Right hindlimb (tissue), 1 donor: ENCODE measurements at places on chromosomes 4 and X.

DNA sequence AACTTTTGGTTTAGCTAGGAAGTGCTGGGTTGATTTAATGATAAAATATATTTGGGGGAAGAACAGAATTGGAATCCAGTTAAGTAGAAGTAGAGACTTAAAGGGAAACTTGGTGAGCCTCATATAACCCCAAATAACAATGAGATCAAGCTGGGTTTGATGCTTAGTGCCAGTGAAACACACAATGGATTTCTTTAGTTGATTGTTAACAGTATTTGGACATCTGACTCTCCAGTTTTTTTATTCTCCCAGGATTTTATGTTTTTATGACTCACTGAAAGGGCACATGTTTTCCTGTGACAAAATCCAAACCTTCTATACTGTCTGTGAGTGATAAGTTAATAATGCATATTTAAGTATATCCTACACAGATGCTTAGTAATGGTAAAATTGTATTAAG lies 2.7 kb upstream of the NEUROG2 start:
- no peak for DNase-seq

DNA sequence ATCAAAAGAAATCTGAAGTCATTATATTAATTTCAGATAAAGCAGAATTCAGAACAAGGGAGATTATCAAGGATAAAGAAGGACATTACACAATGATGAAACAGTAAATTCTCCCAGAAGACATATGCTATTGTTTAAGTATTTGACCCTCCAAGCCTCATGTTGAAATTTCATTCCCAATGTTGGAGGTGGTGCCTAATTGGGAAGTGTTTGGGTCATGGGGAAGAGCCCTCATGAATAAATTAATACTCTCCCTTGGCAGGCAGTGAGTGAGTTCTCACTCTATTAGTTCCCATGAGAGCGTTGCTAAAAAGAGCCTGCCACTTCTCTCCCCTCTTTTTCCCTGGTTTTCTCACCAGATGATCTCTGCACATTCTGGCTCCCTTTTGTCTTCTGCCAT lies 249.9 kb upstream of the GRIA3 start:
- DNase-seq, result no peak

GRCh38 chr4:163404580-163404979 lies 60.9 kb downstream of the NPY5R start:
- DNase-seq, result no peak

DNA sequence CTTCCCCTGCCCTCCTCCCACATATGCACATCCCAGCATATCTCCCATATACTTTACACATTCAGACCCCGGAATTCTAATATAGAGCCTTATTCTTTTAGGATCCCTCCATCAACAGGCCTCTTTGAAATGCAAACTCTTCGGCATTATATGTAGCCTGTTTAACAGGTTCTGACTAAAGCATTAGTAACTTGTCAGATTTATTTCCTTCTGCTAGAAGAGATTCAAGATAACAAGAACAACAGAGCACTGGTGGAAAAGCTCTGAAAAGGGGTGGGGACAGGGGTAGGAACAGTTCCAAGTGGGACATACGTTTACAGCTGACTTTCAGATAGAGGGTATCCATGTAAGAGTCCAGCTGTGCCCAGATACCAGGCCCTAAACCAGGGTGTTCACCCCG lies 31.7 kb upstream of the PRPS1 start:
- DNase-seq, result no peak

GRCh38 chrX:1521459-1521956 lies 15.5 kb downstream of the P2RY8 start:
- DNase-seq, result no peak
